ENCODE measurements at places on chromosomes 11 and 22. TPM values are rescaled to one million over a fixed set of nuclear protein-coding genes. Genes with fewer than 3 reads are reported as not detected.

DNA sequence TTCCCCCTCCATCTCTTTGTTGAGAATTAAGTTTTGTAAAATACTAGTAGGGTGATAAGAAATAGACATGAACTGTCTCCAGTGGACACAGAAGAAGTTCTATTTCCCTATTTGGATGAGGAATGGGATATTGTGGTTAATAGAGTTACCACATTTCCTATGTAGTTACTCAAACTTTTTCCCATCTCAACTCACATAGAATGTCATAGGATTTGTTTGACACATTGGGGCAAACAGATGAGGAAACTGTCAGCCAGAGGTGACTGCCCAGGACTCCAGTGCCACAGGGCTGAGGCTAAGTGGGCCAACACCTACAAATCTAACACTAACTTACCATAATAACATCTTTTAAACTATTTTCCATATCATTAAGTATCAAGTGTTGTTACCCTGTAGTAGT, 58.3 kb downstream of the CCDC83 start:
- no peak overlapping the region for H3K27ac ChIP-seq
- no peaks in the 10 kb centered on the region for H3K36me3 ChIP-seq
- H3K4me1 ChIP-seq, result no peaks in the 10 kb centered on the region
- H3K27me3 ChIP-seq, result peaks cover 1% of the 10 kb centered on the region
- DNase-seq, result no peak
- no peak overlapping the region for H3K4me3 ChIP-seq

- H3K27me3 ChIP-seq, result no peaks in the 10 kb centered on the region
- no peak overlapping the region for H3K4me3 ChIP-seq
- no peaks in the 10 kb centered on the region for H3K36me3 ChIP-seq
- no peak overlapping the region for H3K27ac ChIP-seq
- no peaks in the 10 kb centered on the region for H3K4me1 ChIP-seq
- DNase-seq, result no peak
Observed at GRCh38 chr11:69499186-69499917, 17.9 kb downstream of the LINC01488 start.

Gene OR2AG2
- total RNA-seq, result not detected

Gene GAL
- 0.97 TPM for total RNA-seq

Gene CREB3L1
- total RNA-seq, result not detected

Gene LRRC56
- 1.6 TPM for total RNA-seq

GRCh38 chr11:116989184-116989583, 109.0 kb downstream of the SIK3 start:
- H3K27ac ChIP-seq, result no peak overlapping the region
- peaks cover 4% of the 10 kb centered on the region for H3K36me3 ChIP-seq
- peaks cover 85% of the 10 kb centered on the region for H3K4me1 ChIP-seq
- H3K27me3 ChIP-seq, result no peaks in the 10 kb centered on the region
- no peak overlapping the region for H3K4me3 ChIP-seq

DNA sequence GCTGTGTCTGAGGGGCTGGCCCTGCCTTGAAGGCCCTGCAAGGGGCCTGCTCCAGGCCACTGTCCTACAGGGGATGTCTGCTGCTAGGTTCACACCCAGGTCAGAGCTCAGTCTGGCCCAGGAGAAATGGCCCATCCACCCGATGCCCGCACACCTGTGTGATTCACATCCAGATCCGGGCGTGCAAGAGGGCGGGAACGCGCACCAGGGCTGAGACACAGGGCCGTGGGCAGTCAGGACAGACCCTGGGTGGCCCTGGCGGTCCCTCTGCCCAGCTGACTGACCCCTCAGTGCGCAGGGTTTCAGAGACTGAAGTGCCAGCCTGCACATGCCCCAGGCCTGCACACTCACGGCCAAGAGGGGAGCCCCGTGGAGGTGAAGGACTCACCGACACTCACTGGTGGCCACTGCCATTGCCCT, 7.4 kb downstream of the TOLLIP start:
- peaks cover 25% of the 10 kb centered on the region for H3K4me1 ChIP-seq
- H3K27ac ChIP-seq, result no peak overlapping the region
- DNase-seq, result peak; percentile 4
- no peaks in the 10 kb centered on the region for H3K27me3 ChIP-seq

DNA sequence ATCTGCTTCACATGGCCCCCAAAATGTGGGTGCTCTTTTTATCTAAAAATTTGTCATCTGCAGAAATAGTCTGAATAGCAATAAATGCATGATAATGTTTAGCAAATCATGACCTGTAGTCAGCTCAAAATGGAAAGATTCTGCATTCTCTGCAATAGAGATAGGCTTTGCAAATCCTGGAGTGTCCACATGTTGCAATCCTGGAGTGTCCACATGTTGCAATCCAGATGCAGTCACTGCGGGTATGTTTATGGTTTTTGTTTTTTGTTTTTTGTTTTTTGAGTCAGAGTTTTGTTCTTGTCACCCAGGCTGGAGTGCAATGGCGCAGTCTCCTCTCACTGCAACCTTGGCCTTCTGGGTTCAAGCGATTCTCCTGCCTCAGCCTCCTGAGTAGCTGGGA, 20.2 kb upstream of the LRRC32 start:
- DNase-seq, result no peak
- H3K36me3 ChIP-seq, result no peaks in the 10 kb centered on the region
- peaks cover 12% of the 10 kb centered on the region for H3K4me1 ChIP-seq
- H3K27me3 ChIP-seq, result peaks cover 4% of the 10 kb centered on the region
- H3K27ac ChIP-seq, result no peak overlapping the region
- no peak overlapping the region for H3K4me3 ChIP-seq

- no peaks in the 10 kb centered on the region for H3K4me1 ChIP-seq
- no peak overlapping the region for H3K4me3 ChIP-seq
- H3K27me3 ChIP-seq, result peaks cover 14% of the 10 kb centered on the region
Observed at GRCh38 chr11:6040874-6041273, 10.3 kb upstream of the OR56A1 start.

Measured in activated CD4-positive, alpha-beta memory T cell treated with anti-CD3 and anti-CD28 coated beads for 36 hours (primary cell).